ENCODE measurements at places on chromosomes 7 and 10.

- no peak for DNase-seq
These were observed 39.9 kb upstream of the LYZL1 start for GRCh38 chr10:29249018-29249417.

DNA sequence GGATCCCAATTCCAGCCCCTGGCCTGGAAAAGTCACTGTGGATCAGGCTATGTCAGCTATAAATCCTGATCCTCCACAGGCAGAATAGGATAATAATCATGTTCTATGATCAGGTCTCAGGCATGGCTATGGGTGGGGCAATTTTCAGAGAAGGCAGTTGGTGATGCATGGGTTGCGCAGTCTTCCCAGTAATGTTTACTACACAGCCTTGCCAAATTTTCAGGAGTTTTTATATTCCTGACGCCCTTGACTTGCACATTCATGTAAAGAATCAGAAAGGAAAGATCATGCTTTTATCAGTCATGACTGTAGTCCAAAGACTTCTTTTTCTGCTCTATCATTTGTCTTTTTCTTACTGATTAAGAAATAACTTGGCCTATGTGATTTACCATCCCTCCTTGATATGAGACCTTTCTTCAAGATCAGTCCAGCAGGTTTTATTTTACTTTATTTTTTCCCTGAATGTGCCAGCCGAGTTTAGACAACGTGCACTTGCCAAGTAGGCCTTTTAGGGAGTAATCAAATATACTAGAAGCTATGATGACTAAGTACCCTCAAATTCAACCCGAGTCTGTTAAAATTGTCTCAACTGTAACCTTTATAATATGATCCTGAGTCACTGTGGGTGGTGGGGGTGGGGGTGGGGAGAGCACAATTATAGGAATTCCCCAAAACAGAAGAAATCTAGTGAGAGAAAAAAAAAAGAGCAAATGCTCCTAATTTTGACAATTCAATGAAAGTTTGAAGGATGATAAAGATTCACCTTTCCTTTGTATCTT is 31.9 kb downstream of the ARL4A start:
- DNase-seq: no peak

GRCh38 chr10:81081887-81082620 is 544.4 kb downstream of the SH2D4B start:
- DNase-seq: no peak

DNA sequence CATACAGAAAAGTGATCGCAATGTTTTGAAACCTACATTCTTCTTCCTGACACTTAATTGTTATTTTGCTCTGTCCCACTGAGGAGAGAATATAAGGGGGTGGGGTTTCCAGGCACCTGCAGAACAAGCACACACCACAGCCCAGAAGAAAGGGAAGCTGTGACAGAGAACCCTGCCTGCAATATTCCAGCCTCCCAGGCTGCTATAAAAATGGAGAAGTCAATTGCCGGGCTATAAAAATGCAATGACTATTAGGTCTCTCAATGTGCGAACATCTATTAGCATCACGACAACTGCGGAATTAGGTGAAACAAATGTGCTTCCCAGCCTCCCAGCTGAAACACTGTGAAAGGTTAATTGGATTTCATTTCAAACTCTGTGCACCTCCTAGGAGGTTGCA is 145.3 kb upstream of the FRMD4A start:
- DNase-seq: no peak

DNA sequence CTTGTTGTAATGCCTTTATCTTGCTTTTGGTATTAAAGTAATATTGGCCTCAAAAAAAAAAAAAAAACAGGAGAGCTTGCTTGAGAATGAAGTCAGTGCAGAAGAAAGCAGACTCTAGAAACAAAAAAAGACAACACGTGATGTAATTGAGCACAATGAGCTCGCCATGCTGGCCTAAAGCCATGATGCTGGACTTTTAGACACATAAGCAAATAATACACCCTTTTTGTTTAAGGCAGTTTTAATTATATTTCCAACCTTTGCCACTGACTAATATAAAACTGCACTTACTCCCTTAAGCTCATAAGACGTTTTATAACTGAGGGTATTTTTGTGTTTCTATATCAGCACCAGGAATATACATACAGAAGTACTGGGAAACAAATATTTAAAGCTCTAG is 798.3 kb downstream of the KCNMA1 start:
- DNase-seq: no peak

DNA sequence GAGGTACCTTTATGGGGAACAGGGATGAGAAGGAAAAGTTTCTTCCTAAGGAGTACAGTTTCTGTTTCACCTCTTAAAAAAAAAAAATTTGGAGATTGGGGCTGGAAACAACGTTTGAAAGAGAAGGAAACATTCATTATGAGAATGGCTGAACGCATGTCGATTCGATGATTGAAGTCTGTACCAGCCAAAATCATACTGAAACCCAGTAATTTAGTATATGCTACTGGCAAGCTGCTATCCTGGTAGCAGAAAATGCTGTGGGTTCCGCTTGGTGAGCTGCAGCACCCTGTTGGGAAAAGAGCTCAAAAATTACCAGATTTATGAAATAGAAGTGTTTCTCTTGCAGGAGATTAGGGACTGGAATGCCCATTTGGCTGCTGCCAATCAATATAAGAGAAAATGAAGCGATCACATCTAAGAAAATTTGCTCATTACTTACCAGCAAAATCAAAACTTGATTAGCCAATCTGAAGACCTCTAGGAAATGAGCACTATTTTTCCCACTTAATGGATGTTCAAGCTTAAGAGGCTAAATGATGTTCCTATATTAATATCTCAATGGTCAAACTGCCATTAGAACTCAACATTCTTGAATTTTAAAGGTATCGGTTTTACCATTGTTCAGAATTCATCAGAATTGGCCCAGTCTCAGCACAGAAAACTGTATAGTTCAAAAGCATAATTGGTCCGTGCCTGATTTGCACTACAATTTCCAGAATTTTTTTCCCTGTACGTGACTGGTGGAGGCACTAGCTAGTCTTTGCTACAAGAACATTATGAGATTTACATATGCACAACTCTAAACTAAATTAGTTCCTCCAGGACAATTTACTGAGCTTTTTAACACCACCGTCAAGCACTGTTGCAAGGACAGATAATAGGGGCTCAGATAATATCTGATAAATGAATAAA is 1.2 kb upstream of the ITGB1 start:
- no peak for DNase-seq

DNA sequence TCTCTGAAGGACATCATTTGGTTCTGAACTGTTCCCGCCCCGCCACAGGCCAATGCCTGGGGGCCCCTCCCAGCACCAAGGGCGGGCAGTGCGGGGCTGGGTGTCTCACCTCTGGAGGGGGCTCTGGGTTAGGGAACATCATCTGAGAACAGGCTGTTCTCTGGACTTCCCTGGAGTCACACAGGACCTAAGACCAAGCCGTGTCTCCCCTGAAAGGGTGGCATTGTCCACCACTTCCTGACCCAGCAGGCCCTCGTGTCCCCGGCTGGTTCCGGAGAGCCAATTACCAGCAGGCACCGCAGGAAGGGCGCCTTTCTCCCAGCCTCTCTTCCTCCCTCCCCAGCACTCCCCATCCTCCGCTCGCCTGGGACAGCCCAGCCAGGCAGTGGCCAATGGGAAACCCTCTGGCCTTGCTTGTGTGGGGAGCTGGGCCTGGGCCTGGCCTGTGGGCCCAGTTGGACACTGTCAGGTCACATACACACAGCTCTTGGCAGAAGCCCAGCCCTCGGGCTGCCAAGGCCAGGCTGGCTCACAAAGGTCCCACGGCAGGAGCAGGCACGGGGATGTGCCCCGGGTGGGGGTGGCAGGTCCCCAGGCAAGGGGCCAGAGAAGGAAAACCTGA is 119.5 kb downstream of the SPDYE5 start:
- DNase-seq: no peak

DNA sequence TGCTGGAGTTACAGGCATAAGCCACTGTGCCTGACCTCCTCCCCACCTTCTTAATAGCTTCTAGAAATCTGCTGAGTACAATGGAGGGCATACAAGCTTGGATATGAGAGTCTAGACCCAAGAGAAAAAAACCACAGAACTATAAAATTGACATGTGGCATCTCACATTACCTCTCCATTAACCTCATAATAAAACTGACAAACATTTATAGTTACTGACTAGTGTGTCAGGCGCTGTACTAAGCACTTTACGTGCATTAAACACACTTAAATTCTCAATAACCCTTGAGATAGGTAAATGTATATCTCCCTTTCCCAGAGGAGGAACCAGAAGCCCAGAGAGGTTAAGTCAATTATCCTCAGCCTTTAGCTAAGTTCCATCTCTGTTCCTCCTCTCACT is 300.5 kb upstream of the MYO3A start:
- DNase-seq: no peak

- no peak for DNase-seq
These were observed 51.9 kb downstream of the DOCK1 start for GRCh38 chr10:126957111-126957510.

GRCh38 chr7:16025696-16026095 is 339.2 kb upstream of the MEOX2 start:
- peak; percentile 18 for DNase-seq

- DNase-seq: no peak
These were observed 77.0 kb downstream of the OAT start for GRCh38 chr10:124341768-124342135.

- DNase-seq: no peak
These were observed 1006.3 kb downstream of the SORCS3 start for GRCh38 chr10:105647354-105647753.

DNA sequence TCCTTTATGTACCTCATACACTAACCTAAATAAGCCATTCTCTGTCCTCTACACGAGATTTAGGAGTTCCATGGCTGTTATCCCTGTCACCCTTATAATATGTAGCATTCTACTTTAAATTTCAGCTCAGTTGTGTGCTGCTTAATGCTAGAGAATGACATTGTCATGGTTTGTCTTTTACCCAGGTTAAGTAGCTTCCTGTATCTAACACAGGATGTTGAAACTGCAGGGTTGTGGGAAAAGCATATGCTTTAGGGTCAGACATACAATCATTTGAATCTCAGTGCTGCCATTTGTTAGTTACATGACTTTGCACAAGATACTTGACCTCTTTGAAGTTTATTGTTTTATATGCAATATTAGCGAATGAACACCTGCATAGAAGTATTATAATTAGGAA is 235.1 kb upstream of the CACNA2D1 start:
- no peak for DNase-seq

- DNase-seq: peak; percentile 21
These were observed 160.0 kb downstream of the SLIT1 start for GRCh38 chr10:97025613-97026242.

DNA sequence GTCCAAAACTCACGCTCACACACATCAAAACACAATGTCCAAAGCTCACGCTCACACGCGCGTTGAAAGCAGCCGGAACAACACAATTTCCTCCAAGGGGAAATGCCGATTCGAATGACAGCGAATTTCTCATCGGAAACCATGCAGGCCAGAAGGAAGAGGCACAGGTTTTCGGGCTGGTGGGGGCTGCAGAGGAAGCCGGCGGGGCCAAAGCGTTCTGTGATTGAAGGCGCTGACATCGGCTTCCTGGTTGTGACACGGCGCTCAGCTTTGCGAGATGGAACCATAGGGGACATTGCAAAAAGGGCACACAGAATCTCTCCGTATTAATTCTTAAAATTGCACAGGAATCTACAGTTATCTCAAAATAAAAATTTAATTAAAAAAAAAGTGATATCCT is 61.3 kb downstream of the FOXL3 start:
- DNase-seq: no peak

GRCh38 chr10:47112612-47113011 is 187.4 kb upstream of the GDF10 start:
- DNase-seq: no peak

DNA sequence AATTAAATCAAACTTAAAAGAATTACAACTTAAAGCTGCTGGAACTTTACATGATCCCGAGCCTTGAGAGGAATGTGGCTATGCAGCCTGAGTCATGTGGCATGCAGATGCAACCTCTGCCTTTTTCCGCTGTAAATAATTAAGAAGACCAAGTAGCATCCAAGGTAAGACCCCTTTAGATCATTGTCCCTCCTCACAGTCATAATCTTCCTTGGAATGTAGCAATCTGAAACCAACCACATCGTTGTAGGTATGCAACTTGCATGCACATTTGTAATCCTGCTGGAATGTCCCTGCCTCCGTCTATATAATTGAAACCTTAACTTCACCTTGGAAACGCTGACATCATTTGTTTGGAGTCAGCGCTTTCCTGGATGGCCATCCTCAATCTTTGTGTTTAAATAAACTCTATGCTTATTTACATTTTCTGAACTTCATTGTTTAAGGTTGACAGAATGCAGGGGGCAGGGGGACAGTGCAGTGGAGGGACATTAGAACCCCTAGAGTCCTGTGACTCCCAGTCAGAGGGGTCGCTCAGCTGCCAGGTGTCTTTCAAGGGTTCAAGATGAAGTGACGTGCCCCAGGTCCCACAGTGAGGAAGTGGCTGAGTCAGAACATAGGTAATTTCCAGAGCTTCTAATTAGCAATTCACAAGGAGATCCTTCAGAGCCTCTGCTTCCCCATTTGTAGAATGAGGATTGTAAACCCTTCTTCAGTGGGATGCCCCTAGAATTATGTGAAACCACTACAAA is 110.7 kb downstream of the RALA start:
- DNase-seq: no peak

DNA sequence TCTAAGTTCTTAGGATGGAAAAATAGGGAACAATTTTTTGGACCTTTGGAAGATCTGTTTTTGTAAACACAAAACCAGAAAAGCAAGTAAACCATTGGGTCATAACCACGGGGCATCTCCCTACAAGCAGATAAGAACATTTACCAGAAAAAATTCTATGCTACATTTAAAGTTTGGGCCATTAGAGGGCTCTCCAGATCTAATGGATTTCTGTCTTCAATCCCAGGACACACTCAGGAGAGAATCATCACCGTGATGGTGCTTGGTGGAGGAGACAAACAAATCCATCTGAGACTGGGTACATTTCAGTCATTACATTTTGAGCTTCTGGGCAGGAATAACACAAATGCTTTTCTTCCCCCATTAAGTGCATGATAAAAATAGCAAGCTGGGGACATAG is 178.4 kb upstream of the TARP start:
- DNase-seq: peak; percentile 23

DNA sequence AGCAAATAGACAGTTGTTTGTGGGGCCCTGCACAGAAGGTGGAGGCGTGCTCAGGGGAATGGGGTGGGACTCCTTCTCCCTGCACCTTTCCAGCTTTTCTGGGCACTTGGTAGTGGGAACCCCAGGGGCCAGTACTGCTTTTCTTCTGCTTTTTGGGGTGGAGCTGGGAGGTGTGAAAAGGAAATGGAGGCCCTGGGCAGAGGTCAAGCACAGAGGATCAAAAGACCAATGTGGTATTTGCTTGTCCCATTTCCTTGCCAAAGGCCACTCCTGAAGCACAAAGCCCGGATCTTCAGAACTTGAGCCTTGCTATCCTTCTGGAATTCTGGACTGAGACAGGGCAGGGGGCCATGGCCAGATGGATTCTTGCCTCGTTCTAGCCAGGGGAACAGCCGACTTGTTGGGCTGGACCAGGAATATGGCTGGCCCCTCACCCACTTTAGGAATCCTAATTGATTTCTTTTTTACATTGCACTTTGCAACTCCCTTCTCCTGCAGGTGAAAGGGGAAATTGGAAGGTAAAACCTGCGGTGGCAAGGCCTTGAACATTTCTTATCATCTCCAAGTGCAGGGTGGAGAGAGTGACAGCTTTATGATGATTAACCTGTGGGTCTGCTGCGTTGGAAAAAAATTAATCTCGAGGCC is 26.5 kb downstream of the ADRA2A start:
- DNase-seq: no peak

- no peak for DNase-seq
These were observed 95.7 kb upstream of the ARMC3 start for GRCh38 chr10:22832066-22832602.
